ENCODE measurements at places on chromosomes 3 and 15.

DNA sequence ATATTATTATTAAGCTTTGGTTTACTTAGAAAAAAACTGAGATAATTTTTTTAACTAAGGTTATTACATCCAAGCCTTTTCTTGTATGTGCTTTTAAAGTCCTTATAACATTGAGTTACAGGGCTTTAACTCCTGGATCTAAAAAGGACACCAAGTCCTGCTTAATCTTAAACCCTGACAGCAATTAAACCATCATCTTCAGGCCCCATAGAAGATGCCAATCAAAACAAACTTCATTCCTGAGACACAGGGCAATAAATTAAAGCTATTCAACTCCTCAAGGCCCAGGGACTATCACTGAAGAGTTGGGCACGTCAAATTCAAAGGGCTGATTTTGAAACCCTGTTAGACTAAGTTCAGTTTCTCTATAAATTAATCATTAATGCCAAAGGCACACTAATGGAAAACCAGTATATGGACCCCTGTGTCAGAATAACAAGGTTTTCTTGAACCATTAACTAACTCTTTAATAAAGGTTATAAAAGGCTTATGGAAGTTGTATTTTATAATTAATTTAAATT, 1152.6 kb downstream of the NSUN3 start:
- DNase-seq = no peak

GRCh38 chr3:48222616-48223513, at the start of gene CAMP:
Gene CAMP (plus strand): TSS chr3:48223495. CDS start chr3:48223512, 17 bp downstream.
- DNase-seq = no peak

DNA sequence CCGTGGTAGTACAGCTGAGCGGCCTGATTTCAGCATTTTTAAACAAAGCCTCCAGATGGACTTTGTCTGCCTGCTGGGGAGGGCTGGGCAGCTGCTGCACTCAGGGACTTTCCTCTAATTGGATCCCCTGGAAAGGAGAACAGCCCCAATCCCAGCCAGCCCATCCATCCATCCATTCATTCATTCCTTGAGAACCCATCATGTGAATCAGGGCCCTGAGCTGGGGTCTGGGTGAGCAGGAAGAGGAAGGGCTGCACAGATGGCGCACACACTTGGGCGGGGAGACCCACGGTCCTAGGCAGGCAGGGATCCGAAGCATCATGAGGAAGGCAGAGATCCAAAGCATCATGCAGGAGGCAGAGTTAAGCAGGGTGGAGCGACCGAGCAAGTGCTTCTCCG, 45.7 kb downstream of the TPRA1 start:
- DNase-seq = no peak

DNA sequence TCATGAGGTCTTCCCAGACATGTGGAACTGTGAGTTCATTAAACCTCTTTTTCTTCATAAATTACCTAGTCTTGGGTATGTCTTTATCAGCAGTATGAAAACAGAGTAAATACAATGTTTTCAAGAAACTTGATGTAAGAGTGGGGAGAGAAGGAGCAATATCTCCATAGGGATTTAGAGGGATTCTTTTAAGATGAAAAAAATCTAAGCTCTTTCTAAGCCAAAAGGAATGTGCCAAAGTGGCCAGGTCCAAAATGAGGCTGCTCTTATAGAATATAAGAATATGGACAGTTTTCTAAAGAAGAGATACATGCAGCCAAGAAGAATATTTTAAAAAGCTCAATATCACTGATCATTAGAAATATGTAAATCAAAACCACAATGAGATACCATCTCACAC, 23.9 kb upstream of the RYK start:
- no peak for DNase-seq

GRCh38 chr15:43463507-43463906, 29.4 kb downstream of the TP53BP1 start:
- DNase-seq = no peak

DNA sequence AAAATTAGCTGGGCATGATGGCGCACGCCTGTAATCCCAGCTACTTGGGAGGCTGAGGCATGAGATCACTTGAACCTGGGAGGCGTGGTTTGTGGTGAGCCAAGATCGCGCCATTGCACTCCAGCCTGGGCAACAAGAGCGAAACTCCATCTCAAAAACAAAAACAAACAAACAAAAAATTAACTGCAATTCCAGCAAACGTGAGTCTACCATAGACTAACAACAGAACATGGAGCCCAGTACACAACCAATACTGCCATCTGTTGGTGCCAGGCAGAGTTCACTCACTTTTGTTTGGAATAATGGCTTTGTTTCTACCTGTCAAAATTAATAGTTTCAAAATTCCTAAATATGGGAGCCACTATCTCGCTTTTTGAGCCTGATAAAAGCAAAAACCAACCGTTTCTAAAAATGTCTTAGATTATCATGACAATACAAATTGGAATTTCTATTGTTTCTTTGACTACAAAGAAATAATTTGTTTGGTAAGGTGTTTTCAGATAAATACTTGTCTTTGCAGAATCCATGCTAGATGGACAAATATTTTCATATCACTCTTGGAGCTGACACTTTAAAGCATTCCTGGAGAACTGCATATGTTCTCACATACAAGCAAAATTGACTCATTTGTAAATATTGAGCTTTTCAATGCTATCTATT, 45.0 kb downstream of the GPR176 start:
- DNase-seq = no peak

DNA sequence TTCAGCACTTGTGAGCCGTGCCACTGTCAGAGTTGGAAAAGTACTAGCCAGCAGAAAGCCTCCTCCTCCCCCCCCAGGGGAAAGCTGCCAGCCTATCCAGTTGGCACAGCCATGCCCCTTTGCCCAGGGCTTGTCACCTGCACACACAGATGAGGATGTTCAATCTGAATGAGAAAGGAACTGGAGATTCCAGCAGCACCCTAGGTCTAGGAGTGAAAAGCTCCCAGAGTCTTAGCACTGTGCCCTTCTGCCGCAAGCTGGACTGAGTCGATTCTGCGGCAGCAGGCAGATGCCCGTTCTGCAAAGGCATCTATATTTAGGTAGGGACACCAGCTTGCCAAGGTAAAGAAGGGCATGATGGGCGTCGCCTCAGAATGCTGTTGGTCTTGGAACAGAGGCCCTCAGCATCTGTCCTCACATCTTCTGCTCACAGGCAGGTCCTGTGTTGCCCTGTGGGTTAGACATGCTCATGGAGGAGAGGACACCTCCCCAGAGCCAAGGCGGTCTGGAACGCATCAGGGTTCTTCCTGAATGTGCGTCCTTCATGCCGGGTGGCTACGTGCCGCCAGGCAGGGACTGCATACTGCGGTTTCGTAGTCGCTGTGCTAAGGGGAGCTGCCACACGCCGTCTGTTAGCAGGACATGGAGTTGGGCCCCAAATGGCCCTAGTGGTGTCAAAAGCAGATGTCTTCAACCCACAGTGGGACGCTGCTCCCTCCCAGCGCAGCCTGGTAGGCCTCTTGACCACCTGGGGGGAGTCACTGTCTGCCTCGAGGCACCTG, 109.5 kb downstream of the VGLL4 start:
- DNase-seq = no peak

GRCh38 chr15:68330416-68330815, 52.9 kb downstream of the FEM1B start:
- DNase-seq = no peak

DNA sequence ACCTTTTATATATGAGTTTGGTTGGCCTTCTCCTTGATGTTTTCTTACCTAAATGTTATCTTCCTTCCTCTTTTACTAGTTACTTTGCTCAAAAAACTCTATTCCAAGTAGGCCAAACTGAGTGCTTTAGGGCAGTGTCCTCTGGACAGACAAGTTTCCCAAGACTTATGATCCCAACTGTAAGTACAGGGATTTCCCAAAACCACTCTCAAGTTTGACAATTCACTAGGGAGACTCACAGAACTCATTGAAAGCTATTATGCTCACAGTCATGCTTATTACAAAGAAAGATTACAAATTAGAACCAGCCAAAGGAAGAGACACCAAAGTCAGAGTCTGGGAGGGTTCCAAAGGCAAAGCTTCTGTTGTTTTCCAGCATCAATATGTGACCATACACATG, 534.2 kb upstream of the ALCAM start:
- no peak for DNase-seq

DNA sequence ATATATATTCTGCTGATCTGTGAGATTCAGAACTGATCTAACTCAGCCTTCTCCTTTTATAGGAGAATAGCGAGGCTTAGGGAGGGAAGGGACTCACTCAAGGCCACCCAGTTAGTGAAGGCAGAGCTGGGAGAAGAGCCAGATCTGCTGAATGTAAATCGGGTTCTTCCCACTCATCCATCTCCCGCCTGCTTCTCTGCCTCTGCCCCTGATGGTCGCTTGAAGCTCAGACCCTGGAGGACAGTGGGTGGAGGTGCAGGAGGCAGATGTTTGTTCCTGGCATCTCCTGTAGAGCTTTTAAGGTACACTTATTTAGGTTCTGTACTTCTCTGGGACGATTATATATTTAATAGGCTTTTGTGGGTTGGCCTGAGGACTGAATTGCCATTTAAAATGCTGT, 4.3 kb downstream of the PDIA5 start:
- DNase-seq = no peak

- DNase-seq = no peak
Observed at GRCh38 chr3:50612234-50612882, 784 bp upstream of the CISH start.

DNA sequence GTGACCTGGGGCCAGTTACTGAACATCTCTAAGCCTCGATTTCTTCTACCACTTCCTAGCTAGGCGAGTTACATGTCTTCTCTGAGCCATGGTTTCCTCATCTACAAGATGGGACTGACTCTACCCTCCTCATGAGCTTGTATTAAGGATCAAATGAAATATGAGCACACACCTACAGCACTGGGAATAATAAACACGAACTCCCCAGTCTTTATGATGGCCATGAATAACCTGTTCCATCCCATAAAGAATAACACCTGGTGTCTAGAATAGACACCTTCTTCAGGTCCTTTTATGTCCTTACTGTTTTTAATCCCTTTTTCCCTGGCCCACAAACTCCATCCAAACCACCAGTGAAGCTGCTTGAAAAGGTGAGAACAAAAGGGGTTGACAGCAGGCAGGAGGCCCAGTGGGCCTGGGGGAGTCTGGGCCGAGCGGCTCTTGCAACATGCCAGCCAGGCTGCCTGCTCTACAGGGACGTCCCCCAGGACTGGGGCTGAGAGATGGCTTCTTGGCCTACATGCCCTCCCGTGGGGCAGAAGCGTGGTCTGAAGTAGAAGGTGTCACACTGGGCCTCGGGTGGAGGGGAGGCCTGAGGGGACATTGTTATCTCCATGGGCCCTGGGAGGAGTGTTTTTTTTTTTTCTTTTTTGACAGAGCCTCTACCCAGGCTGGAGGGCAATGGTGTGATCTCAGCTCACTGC, 178.2 kb downstream of the RAB11A start:
- DNase-seq = no peak

GRCh38 chr15:99151156-99151555, 46.3 kb downstream of the SYNM start:
- no peak for DNase-seq

GRCh38 chr15:43998607-43999006, 171.8 kb downstream of the WDR76 start:
- DNase-seq = no peak

GRCh38 chr15:42264795-42265194, 8.2 kb upstream of the GANC start:
- no peak for DNase-seq

DNA sequence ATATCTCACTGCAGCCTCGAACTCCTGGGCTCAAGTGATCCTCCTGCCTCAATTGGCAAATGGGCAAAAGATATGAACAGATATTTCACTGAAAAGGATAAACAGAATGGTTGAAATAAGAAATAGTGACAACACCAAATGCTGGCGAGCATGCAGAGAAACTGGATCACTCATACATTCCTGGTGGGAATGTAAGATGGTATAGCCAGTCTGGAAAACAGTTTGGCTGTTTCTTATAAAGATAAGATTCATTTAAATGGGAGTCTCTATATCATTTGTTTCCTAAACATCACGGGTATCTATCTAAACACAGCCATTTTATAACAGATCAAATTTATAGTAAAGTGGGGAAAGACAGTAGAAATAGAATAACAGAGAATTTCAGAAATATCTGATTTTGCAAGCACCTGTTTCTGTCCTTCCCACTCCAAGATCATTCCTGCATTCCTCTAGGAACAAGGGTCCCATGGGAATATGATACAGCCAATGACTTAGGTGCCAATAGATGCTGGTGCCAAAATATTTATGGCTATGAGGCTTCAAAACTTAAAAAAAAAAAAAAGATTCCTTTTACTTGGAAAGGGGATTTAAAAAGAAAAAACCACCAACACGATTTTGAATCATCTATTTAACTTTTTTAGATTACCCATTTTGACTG, 9.9 kb upstream of the TFDP2 start:
- DNase-seq = no peak

- no peak for DNase-seq
Observed at GRCh38 chr15:75921732-75922703, 18.3 kb downstream of the FBXO22 start.

- DNase-seq = no peak
Observed at GRCh38 chr15:96020133-96020532, 310.4 kb upstream of the NR2F2 start.

- peak; percentile 39 for DNase-seq
Observed at GRCh38 chr15:41490355-41490754, 3.3 kb upstream of the ITPKA start.

- no peak for DNase-seq
Observed at GRCh38 chr3:33490641-33491241, 50.5 kb upstream of the UBP1 start.

DNA sequence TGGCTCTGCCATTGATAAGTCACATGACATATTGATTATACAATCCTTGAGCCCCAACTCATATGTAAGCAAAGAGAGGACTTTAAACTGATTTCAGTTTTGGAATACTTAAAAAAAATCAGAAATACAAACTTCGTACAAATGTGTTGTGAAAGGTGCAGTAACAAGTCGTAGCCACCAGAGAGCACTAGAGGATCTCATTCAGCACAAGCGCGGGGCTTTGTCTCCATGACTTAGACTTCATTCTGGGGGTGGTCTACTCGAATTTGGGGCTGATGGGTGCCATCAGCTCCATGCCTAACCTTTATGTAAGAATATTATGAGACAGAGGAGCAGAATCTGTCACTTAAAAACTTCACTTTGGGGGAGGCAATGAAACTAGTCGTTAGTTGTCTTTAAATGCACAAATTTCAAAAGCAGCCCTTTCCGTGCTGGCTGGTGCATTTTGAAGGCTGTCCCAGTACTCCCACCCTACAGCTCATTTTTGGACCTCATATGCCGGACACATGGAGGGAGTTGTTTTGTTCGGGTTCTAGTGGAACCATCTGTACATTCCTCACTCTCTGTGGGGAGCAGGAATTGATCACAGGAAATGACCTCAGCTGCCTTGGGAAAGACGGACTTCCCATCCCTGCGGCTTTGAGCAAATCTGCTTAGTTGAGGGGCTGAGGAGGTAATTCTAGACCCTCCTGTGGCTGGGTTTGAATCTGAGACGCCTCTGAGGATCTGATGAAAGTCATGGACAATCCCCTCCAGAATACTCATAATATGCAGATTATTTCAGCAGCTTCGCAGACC, 27.5 kb upstream of the MASP1 start:
- DNase-seq = no peak

GRCh38 chr3:23825802-23826201, 20.0 kb downstream of the UBE2E1 start:
- no peak for DNase-seq
